ENCODE measurements at places on chromosomes 6 and 20.

DNA sequence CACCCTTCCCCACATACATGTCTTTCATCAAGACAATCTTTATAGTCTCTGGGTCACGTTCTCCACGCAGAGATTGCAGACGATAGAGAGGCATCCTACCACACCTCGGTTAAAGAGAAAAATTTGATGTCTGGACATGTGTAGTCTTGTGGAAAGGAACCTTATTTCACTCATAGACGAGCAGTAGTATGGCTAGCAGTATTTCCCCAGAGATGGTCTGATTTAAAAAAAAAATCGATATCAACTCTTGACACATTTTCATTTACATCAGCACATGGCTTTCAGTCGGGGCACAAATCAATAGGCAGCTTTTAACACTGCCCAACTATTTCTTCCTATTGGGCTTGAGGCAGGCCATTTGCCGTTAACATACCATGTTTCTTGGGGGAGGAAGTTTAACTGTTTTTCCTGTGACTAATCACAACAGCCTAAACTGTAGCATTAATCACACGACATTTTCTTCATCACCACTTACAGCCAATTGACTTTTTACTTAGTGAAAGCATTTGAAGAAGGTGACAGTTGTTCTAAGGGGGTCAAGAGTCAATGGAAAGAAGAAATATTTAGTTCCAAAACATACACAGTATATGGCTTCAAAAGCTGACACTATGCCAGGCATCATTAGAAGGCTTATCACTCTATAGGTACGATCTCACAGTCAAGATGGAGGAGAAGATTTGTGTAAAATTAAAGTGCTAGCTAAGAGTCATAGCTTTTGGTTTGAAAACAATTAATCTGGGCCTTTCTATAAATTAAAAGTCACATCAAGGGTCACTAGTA, 129.5 kb upstream of the HDAC2 start:
- DNase-seq: no peak

GRCh38 chr20:59455402-59456341, 148.7 kb upstream of the PHACTR3 start:
- peak; percentile 34 for DNase-seq

DNA sequence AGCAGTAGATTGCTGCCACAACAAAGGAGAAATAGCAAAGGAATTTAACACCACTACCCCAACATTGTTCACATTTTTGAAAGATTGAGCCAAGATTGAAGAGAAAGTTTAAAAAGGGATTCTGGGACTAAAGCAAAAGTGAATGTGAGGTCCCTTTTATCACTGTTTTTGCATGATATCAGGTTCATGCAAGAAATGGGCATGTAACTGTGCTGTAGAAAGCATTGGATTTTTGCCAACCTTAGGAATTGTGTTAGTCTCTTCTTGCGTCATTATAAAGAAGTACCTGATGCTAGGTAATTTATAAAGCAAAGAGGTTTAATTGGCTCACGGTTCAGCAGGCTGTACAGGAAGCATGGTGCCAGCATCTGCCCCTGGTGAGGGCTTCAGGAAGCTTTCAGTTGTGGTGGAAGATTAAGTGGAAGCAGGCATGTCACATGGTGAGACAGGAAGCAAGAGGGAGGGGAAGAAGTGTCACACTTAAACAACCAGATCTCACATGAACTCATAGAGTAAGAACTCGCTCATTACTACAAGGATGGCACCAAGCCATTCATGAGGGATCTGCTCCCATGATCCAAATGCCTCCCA, 4.6 kb upstream of the GJB7 start:
- DNase-seq: peak; percentile 53

- no peak for DNase-seq
Measured at GRCh38 chr6:150435832-150436231, 67.0 kb downstream of the IYD start.

DNA sequence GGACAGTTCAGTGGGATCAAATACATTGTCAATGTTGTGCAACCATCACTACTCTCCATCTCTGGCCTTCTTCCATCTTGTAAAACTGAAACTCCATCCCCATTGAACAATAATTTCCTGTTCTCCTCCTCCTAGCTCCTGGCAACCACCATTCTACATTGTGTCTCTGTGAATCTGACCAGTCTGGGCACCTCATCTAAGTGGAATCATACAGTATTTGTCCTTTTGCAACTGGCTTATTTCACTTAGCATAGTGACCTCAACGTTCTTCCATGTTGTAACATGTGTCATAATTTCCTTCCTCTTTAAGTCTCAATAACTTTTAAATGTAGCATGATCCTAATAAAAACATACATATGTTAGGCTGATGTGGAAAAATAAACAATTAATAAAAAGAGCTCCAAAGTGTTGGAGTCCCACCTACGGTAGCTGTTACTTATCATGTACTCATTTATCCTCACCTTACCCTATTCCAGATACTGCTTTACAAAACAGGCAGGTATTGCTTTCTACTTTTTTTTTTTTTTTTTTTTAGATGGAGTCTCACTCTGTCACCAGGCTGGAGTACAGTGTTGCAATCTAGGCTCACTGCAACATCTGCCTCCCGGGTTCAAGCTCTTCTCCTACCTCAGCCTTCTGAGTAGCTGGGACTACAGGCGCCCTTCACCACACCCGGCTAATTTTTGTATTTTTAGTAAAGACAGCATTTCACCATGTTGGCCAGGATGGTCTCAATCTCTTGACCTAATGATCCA, 91.9 kb downstream of the TNFAIP3 start:
- DNase-seq: no peak

- DNase-seq: no peak
Measured at GRCh38 chr6:5512422-5512821, 251.1 kb downstream of the FARS2 start.

DNA sequence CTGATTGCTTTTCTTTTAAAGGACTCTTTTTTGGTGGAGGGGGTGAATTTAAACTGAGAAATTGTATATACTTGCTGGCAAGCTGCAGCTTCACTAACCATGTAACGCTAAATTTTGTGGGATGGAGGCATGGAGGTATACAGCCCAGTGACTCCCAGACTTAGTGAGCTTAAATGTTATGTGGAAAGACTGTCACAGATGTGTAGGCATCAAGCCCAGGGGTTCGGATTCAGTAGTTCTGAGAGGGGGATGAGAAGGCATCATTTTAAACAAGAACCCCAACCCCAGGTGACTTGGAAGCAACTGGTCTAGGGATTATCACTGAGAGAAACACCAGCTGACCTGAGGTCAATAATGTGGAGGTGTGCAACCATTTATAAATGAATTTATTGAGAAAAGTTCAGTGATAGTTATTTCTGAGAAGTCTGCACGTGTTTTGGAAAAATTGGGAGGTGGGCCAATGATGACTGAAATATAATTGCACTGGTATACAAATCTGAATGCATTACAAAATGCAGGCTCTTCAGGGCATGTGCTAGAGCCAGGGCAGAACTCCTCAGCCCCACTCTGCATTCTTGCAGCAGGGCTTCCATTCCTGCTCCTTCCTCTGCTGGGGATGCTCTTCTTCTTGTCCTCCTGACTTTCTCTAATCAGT, 26.9 kb downstream of the RFPL4B start:
- no peak for DNase-seq

- DNase-seq: no peak
Measured at GRCh38 chr6:133392015-133392414, 150.9 kb downstream of the EYA4 start.

DNA sequence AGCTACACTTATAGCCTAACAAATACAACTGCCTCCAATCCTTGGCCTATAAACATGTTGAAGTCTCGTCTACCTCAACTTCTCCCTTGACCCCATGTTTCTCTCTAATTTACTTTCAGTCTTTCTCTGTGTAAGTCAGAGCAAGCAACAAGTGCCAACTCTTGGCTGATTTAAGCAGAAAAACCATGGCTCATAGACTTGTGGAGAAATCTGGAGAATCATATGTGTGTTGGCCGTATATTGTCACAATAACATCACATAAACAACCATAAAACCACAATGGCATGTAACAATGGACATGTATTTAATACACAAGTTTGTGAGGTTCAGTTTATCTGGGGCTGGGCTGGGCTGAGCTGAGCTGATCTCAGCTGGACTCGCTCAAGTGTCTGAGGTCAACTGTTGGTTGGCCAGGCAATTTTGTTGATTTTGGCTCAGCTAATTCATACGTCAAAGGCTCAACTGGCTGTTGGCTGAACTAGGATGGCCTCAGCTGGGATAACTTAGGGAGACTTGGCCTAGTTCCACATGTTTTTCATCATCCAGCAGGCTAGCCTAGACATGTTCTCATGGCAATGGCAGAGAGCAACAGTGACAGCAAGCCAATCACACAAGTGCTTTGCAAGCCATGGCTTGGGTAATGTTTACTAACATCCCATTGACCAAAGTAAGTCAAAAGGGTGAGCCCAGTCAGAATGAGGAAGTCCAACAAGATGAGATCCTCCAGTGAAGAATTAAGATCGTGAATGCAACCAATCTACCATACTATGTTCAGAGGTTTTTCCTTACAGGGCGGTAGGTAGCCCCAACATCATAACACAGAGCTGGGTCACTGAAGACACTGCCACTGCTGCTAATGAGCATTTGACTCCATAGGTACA, 12.9 kb upstream of the TBC1D22B start:
- peak; percentile 100 for DNase-seq

DNA sequence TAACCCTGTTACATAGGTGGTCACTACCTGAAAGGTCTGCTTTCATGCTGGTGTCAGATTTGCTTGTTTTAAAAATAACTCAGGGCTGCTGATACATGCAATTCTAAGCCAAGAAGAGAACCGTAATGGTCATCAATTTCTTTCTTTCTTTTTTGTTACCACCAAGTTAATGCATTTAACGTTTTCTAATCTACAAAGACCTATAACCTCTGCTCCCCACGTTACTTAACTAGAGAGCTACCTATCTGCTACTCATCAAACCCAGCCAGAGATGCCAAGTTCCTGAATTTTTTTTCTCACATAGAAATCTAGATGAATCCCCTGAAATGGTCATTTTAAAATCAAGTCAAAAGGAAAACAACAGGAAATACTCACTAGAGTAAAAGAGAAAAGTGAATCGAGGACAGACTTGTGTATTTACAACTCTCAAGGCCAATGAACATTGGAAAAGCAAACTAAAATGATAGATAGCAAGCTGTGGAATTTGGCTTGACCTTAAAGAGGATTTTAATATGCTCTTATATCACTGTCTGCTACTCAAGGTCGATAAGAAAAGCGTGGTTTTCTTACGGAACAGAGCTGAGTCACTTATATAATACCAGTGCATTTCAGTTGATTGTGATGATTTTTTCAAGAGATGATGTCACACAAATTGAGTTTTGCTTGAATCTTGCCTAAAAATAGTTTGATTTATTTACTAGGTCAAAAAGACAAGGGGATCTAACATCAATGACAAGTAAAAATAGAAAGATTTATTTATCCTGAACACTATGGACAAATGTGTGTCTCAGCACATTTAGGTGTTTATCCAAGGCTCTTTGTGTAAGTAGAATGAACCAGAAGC, 67.9 kb downstream of the SGK1 start:
- no peak for DNase-seq

GRCh38 chr6:89321131-89321970, 6.3 kb upstream of the GABRR2 start:
- no peak for DNase-seq

GRCh38 chr6:136429264-136430065, 120.8 kb downstream of the MAP7 start:
- DNase-seq: no peak

DNA sequence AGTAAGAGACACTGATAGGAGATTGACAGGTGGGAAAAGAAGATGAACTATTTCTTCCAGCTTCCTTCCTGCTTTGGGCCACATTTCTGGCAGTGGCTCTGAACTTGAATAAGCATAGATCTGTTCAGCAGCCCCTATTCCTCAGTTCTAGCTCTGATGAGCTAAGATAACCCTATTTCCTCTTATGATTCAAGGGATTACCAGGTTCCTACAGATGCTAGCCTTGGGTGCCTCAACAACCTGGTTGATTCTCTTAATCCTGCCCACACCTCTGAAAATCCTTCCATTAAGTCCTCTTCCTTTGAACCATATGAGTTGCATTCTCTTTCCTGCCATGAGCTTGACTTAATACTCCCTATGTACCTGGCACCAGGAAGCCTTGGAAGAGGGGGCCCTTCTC, 49.8 kb upstream of the MOCS1 start:
- no peak for DNase-seq

DNA sequence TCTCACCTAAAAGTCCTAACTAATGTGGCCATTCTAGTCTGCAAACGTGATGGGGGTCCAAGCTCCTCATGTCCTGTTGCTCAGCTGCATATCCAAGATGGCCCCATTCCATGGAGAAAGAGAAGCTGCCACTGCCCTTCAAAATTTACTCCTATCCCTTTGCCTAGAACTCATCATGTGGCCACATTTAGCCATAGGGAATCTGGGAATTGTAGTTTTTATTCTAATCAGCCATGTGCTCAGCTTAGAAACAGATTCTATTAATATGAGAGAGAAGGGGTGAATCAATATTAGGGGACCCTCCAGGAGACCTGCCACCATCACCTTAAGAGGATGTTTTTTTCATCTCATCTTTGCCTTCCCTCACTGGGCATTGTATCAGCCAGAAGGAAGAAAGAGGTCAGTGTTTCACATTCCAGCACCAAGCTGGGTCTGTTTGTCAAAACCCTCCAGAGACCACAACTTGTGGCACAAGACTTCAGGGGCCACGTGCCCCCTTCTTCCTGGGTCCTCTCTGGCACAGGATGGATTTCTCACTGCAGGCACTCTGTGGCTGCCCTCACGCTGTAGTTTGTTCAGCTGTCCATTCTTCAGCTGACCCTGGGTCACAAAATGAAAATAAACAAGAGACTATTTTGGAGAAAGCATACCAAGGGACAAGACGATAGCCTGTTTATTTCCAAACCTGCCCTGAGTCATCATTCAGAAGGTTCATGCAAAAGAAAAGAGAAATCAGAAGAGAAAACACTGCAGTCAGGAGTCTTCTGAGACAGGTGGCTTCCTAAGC, 172.0 kb downstream of the EYA2 start:
- no peak for DNase-seq

GRCh38 chr20:34522969-34523871, 7.0 kb downstream of the DYNLRB1 start:
- peak; percentile 40 for DNase-seq

DNA sequence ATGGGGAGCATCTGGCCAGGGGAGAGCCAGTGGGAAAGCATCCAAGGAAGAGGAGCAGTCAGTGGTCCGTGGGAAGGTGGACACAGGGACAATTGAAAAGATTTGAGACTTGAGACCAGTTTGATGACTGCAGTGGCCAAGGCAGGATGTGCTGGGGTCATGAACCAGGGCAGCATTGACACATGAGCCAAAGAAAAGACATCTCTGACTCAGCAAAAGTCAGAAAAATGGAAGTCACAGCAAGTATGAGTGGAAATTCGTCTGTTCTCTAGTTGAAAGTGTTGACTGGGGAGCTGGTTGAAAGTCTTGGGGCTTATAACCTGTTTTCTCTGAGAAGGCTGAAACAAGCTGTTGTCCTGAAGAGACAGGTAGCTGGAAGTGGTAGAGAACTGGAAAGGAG, 31.3 kb downstream of the RAB22A start:
- no peak for DNase-seq

- DNase-seq: no peak
Measured at GRCh38 chr20:53570446-53571276, 23.0 kb downstream of the ZNF217 start.

DNA sequence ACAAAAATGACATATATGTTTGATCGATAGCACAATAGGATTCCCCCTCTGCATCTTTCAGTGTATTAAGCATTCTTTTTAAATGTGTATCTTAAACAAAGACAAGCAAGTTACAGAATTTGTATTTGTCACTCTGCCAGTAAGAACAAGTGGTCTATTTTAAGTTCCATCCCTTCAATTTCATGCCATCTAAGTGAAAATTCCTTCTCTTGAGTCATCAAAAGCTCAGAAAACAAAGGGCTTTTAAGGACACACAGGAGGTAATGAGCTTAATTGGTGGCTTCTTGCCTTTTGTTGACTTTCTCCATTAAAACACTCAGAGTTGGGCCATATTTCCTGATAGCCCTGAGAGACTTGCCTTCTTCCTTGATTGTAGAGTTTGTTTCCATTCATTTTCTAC, 547.8 kb downstream of the TENT5A start:
- DNase-seq: no peak

Data from MCF 10A (cell line).